ENCODE measurements at places on chromosomes 1 and 21.

DNA sequence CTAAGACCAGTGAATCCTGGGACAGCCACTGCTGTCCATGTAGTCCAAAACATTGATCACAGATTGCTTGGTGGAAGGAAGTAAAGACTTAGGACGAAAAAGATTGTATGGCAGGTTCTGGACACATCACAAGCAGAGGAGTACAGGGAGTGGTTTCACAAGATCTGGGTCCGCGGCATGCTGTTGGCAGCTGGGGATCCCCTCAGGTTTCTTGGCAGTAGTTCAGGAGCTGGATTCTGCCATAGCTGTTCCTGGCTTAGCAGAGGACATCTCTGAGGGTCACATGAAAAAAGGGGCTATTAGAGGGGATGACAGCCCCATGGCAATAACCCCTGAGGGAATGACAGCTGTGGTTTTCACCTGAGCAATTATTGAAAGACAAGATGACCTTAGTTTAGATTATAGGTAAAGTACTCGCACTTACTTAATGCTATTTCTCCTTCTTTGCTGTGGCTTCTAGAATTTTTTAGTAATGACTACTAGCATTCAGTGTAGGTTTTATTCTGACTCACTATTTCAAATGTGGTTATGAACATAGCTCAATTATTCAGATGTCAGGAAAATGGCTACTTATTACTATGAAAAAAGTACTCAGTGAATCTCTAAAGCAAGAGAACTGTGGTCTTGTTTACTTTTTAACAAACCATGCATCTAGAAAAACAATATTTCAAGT lies 8.2 kb downstream of the KRTAP27-1 start:
- no peak for DNase-seq

GRCh38 chr1:243710467-243710866 lies 139.6 kb downstream of the AKT3 start:
- no peak for DNase-seq

GRCh38 chr21:35256468-35256988 lies 207.4 kb upstream of the RUNX1 start:
- DNase-seq: peak; percentile 94

DNA sequence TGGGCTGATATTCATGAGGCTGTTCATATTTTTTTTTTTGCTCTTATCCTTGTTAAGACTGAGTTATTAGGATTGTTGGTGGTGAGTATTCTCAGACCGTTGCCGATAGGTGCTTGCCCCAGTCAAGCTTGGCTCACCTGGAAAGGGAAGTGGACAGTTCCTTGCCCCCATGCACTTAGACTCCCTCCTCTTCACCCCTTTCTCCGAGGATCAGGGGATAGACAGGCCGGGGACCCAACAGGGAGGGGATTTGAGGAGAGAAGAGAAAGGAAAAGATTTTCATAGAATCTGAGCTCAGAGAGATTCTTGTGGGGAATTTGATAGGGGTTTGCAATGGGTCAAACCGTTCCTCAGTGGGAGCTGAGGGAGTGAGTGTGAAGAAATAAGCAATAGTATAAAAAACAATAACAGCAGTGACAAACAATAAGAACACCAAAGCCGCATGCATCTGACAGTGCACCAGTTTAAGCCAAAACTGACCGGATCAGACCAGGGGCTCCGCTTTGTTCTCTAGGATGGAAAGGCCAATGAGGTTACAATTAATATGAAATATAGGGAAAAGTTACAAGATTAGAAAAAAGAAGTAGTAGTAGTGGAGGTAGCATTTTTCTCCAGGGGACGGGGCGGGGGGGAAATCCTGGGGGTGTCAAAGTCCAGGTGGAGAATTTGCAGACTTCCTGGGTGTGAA lies 8.9 kb downstream of the PAX7 start:
- DNase-seq: no peak

DNA sequence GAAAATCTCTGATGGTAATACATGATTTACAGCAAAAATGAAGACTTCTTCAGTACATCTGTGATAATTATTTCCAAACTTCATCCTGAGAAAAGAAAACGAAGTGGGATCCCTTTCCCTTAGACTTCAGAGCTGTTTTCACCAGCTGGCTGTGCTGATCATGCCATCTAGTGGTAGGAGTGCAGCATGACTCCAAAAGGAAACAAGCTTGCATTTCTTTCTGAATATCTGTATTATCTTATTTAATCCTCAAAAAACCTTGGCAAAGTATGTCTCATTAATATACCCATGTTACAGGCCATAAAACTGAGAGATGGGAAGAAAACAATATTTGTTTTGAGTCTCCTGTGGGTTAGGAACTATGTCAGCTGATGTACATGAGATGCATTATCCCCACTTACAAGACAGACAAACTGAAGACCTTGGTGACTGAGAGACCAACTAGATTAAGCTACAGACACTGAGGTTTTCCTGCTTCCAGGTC lies 9.8 kb upstream of the GJA8 start:
- no peak for DNase-seq

- DNase-seq: peak; percentile 75
Measured at GRCh38 chr1:94039871-94040569, 80.9 kb downstream of the ABCA4 start.

- no peak for DNase-seq
Measured at GRCh38 chr21:44927259-44927586, 6.5 kb upstream of the ITGB2 start.

- DNase-seq: no peak
Measured at GRCh38 chr1:159056069-159056698, 20.4 kb downstream of the AIM2 start.

All from right cardiac atrium (tissue), 5 donors.